Stimulated activated CD4-positive, alpha-beta T cell treated with anti-CD3 and anti-CD28 coated beads, TNF-alpha, amount 100 ng/mL, for 1 hour (primary cell): ENCODE measurements at places on chromosomes 12 and 14.

GRCh38 chr12:60539592-60539991, 943.8 kb downstream of the SLC16A7 start:
- no peak for DNase-seq

DNA sequence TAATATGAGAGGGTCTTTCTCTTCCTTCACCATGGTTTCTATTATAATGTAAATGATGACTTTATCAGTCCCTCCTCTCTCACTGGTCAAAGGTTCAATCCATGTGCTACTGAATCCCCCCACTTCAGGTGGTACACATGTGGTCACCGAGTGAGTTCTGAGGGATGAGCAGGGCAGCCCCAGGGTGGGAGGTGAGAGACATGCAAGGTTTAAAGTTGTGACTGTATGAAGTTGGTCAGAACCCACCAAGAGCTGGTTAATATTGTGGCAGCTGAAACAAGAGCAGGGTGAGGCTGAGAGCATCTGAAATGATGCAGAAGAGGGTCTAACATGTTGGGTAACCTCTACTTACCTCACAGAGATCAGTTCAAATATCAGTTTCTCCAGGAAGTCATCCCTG, 444.7 kb upstream of the FBXO33 start:
- DNase-seq = no peak

DNA sequence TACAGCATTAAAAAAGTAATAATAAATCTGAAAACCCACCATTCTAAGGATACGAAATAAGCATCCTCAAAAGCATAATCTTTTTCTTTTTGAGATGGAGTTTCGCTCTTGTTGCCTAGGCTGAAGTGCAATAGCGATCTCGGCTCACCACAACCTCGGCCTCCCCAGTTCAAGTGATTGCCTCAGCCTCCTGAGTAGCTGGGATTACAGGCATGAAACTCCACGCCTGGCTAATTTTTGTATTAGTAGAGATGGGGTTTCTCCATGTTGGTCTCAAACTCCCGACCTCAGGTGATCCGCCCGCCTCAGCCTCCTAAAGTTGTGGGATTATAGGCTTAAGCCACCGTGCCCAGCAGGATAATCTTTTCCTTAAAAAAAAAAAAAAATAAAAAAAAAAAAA, 4.3 kb downstream of the CCNT1 start:
- DNase-seq = no peak

DNA sequence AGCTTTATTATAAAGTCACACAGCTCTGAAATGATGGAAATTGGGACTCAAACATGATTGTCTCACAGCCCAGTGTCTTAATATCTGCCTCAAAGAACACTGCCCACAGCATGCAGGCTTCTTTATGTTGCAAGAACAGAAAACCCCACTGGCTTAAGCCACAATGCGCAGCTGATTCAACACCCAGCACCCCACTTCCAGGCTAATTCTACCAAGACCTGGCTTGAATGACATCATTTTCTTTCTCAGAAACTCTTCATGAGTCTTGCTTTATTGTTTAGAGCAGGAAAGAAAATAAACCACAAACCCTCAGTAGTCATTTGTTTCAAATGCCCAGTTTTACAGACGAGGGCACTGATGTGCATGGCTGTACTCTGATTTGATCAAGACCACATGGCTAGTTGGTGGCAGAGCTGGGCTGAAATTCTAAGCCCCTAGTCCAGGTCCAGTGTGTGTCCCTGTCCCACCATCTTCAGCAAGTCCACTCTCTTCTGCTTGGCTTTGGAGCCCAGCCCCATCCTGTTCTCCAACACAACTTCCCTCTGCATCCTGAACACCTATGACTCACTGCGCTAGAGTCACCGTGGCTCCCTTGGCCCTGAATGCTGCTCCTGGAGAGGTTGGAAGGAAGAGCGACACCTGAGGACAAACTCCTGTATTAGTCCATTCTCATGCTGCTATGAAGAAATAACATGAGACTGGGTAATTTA, 50.3 kb upstream of the SRSF5 start:
- DNase-seq = no peak

GRCh38 chr12:50505675-50506530, 1.1 kb downstream of the DIP2B start:
- DNase-seq = no peak

- no peak for DNase-seq
These were observed 182.2 kb downstream of the NOVA1 start for GRCh38 chr14:26415618-26416123.

- DNase-seq = no peak
These were observed 148.3 kb downstream of the KCNA5 start for GRCh38 chr12:5191803-5192538.

- no peak for DNase-seq
These were observed 18.3 kb upstream of the JDP2 start for GRCh38 chr14:75409316-75410205.

- no peak for DNase-seq
These were observed 2.5 kb downstream of the OR6C76 start for GRCh38 chr12:55428331-55429243.

DNA sequence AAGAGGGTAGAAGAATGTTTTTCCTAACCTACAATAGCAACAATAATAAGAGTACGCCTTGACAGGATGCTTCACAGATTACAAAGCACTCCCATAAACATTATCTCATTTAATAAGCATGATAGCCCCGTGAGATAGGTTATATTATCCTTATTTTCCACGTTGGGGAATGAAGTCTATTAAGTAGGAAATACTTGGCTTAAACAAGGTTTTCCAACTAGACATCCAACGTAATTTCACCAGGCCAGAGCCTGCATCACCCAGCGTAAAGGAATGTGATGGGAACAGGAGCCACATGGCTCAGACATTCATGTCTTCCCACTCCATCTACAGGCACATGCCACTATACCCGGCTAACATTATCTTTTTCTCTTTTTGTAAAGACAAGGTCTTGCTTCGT, 223.4 kb upstream of the AMIGO2 start:
- no peak for DNase-seq

GRCh38 chr14:103130017-103130764, 6.9 kb downstream of the TNFAIP2 start:
- no peak for DNase-seq

DNA sequence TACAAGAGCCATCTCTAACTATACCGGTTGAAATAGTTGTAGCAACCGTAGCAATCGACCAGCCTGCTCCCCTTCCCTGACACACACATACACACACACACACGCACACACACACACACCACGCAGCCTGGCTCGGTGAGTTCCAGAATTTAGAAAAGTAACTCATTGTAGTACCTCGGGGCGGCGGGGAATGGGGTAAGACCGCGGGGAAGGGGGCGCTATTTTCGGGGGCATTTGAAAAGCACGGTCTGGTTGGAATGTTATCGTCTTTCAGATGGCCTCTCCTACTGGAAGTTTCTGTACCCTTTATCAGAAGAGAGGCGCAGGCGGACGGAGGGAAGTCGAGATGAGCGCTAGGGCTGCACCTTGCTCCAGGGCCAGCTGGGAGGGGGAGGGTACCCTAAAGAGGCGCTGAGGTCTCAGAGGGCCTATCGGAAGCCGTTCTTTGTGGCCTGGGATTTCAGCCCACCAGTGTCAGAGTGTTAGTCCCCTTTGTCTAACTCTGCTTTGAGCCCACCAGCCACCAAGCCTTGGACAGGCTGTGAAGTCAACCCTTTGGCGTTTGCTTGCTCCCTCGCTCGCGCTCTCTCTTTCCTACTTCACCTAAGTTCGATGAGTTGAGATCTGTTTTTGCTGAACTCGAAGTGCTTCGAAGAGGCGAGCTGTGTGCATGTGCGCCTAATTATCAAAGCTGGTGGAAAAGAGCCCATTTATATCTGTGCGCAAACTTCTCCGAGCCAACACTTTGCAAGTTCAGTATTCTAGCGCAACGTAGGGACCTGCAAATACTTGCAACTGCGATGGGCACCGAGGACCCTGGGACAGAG, 837 bp downstream of the COL2A1 start:
- no peak for DNase-seq

DNA sequence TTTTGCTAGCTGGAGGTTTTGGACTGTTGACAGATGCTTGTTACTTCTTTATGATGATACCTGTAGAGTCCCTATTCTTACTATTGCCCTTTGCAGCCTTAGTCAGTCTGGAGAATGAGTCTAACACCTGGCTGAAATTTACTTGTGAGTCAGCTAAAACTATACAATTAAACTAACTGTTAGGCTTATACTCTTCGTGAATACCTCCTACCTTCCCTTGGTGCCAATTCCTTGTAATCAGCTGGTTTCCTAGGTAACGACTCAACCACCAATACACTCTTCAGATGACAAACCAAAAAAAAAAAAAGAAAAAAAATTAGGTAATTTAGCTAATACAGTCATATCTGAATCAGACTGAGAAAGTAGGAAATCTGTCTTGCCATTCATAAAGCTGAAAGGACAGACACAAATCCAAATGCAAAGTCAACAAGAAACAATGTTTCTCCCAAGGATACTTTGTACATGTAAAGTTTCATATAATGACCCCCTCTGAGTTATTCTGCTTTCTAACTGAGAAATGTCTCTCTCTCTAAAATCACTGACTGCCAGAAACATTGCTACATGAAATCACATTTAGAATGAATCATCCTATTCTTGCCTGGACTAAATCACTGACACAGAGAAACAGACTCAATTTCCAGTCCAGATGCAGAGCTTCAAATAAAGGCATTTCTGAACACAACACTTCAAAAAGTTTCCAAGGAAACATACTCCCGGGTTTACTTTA, 56.5 kb upstream of the CDKL1 start:
- no peak for DNase-seq

- DNase-seq = no peak
These were observed 263.8 kb upstream of the DIO2 start for GRCh38 chr14:80475074-80475473.

GRCh38 chr14:79016828-79017505, 846.8 kb downstream of the NRXN3 start:
- DNase-seq = no peak

DNA sequence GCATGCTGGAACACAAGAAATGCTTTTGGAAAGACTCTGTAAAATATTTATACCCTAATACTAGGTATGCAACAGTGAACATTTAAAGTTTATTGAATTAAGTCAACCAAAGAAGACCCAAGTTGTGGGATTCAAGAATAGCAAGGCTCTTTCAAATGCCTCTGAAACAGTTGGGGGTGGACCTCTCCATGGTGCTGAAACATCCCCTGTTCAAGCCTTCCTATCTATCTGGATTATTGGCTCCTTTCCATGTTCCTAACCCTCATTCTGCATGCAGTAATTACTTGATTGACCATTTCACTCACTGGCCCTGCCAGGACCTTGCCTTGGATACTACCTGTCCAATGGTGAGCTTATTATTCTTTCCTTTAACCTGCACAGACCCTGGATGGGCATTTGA, 349.7 kb downstream of the NRXN3 start:
- no peak for DNase-seq

DNA sequence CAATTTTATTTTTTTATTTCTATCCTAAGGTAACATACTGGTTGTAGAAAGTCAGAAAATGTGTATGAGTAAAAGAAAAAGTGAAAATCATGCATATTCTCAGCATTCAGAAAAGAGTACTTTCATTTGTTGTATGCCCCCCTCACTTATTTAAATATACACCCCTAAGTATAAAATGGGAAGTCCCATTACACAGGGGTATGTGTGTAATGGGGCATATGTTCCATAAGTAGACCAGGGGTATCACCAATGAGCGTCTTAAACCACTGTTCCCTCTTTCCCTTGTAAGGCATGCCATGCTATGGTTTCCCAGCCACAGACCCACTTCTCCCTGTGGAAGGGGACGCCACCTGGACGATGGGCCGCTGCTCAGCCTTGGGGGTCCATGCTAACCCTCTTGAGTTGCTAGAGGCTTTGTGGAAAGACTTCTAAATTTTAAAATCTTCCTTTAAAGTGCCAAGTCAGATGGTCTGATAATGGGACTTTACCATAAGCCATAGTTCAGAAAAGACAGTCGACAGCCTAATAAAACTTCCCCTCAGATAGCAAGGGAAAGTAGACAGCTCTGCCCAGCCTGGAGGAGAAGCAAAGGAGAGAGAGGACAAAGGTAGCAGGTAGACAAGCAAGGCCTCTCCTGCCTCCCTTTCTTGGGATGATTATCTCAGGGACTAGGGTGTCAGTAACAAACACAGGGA, 118.2 kb downstream of the ZFP36L1 start:
- DNase-seq = no peak

GRCh38 chr12:133057446-133057845, 20.1 kb downstream of the ZNF84 start:
- no peak for DNase-seq

DNA sequence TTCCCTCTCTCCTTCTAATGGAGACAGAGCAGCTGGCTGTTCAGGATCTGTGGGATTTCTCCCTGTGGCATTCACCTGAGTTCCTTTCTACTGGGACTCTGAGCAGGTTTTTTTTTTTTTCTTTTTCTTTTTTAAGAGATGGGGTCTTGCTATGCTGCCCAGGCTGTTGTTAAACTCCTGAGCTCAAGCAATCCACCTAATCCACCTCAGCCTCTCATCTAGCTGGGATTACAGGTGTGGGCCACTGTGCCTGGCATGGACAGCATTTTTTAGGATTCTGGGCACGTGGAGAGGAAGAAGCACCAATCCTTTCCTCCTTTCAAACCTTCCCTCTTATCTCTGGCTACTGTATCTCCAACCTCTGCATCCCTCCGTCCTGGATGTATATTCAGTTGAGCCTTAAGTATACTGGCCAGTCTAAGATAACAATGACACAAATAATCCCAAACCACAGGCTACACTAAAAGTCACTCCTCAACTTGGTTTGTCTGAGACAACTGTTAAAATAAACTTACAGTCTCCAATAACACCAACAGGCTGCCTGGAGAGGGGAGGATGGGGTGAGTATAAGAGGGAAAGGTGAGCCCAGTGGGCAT, 16.4 kb upstream of the CELA1 start:
- DNase-seq = no peak

DNA sequence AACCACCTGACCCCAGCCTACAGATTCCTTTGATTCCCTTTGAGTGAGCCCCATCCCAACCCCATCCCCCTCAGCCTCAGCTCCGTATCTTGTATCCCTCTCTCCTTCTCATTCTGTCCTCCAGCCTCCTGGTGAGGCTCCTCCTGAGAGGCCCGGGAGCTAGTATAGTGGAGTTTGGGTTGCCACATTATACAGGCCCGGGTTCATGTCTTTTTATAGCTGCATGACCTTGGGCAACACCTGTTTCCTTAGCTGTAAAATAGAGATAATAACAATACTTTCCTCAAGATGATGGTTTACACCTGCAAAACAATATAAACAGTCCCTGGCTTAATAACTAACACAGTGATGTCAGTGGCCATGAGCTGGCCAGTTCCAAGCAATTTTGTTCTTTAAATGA, 89.8 kb downstream of the STAB2 start:
- no peak for DNase-seq

- no peak for DNase-seq
These were observed 67.1 kb downstream of the TRAFD1 start for GRCh38 chr12:112192475-112192874.

GRCh38 chr14:45990252-45990651, 661.3 kb downstream of the RPL10L start:
- no peak for DNase-seq

- no peak for DNase-seq
These were observed 18.8 kb downstream of the RMST start for GRCh38 chr12:97481428-97481827.

- no peak for DNase-seq
These were observed 4.1 kb downstream of the C14orf180 start for GRCh38 chr14:104583424-104584306.

- no peak for DNase-seq
These were observed 5.3 kb upstream of the UBC start for GRCh38 chr12:124919521-124920352.
